ENCODE measurements at places on chromosomes 13 and 19. TPM values are rescaled to one million over a fixed set of nuclear protein-coding genes. Genes with fewer than 3 reads are reported as not detected.

The CEACAM4 gene
- total RNA-seq = not detected

The SYNGR4 gene
- total RNA-seq = not detected

The GSX1 gene
- total RNA-seq = 0.41 TPM

The SOX1 gene
- 4.5 TPM for total RNA-seq

The IFI30 gene
- 0.41 TPM for total RNA-seq

The ACP7 gene
- total RNA-seq = not detected

The RELB gene
- 0.41 TPM for total RNA-seq

The CAMSAP3 gene
- 16.3 TPM for total RNA-seq

The GJA3 gene
- not detected for total RNA-seq

The MICU2 gene
- 47.3 TPM for total RNA-seq

The PCDH17 gene
- 94.2 TPM for total RNA-seq

The METTL21C gene
- 0.41 TPM for total RNA-seq

The FFAR2 gene
- total RNA-seq = under 0.01 TPM

The TEX29 gene
- total RNA-seq = not detected

The MADCAM1 gene
- 1.2 TPM for total RNA-seq

The TMED1 gene
- 11.8 TPM for total RNA-seq

The GNG8 gene
- total RNA-seq = not detected

The IZUMO1 gene
- total RNA-seq = not detected

The TRAPPC5 gene
- 15.5 TPM for total RNA-seq

The C1QTNF9B gene
- total RNA-seq = 0.41 TPM

The RNF113B gene
- not detected for total RNA-seq

The ZNF613 gene
- total RNA-seq = 10.6 TPM

Data from frontal cortex (tissue), 4 donors.